ENCODE measurements at places on chromosomes 2 and 18.

- DNase-seq, result no peak
These were observed 11.1 kb downstream of the NDUFV2 start for GRCh38 chr18:9113468-9114149.

DNA sequence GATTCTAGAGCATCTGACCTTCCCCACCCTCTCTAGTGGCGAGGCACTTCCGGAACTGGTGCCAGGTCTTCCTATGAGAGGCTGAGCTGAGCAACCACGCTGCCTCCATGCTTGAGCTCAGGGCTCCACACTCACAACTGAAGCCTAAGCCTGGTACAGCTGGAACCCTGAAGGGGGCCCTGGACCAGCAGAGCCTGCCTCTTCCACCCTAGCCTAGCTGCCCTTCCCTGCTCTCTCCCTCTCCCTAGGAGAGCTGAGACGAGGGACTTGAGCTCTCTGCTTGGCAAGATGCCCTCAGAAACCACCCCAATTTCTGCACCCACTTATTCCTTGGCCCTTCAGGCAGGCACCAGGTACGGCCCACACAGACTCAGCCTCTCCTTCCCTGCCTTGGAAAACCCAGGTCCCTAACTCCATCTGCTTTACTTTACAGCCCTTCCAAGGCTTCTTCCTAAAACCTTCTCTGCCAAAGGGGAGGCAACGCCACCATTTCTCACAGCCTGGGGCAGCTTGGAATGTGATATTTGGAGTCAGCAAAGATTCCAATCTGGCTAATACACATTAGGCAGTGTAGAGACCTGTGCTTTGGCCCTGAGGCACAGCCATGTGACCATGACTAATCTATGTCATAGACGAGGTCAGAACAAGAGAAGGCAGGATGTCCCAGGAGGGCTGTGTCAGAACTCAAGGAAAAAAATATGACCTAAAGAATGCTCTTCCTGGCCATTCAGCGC is 18.8 kb downstream of the COX7A2L start:
- peak; percentile 92 for DNase-seq

DNA sequence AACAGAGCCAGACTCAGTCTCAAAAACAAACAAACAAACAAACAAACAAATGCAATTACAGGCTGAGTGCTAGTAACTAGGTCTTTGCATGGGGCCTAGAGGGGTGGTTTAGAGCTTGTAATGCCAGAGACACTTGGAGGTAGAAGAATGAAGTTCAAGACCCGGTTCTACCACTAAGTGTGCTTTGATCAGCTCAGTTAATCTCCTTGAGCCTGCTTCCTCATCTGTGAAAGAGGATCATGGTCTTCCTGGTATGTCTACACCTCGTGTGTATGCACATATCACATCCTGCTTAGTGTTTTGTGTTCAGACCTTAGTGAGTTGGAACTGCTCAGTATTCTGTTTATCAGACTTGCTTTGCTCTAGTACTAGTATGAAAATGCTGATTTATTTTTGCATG is 4.8 kb upstream of the ATP6V1C2 start:
- no peak for DNase-seq

DNA sequence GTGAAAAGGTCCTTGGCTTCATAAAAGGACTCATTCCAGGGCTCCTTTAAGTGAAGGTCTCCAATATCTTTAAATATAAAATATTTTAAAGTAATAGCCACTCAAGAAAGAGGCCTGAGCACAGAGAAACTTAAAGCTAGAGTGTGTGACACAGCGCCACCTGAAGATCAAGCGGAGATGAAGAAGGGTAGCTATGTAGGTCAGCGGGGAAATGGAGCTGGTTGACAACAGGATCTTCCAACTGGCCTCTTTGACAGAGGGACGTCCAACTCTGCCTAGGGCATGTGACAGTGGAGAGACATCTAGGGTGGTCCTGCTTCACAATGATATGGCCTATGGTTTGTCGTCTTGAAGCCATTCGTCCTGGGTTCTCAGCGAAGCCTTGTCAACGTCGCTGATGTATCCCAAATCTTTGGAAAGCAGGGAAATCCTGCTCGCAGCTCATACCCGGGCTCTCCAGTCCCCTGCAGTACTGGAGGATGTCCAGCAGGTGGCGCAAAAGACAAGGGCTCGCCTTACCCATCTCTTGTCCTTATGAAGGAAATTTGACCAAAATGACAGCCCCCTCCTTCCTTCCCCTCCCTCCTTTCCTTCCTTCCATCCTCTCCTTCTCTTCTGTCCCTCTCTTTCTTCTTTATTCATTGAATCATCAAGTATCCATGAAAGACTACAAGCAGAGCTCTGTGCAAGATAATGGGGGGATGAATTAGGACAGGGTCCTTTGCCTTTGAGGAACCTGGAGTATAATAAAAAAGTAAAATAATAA is 59.6 kb downstream of the LONRF2 start:
- DNase-seq, result peak; percentile 80

GRCh38 chr2:64404743-64405142 is 49.2 kb upstream of the LGALSL start:
- DNase-seq, result no peak

DNA sequence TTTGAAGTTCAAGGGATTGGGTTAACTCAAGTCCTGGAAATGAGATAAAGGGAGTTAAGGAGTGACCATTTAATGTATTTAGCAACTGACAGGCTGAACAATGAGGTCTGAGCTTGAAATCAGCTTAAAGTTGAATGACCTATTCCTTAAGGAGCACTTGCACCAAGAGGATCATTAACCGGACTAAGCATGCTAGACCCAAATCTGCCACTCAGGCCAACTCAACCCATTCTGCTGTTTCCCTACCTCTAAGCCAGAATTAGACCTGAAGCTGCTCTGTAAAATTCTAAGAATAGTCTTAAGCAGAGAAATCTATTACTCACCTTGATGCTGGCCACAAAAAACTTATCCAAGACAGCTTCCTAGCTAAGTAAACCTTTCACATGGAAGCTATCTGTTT is 59.8 kb downstream of the SPRED2 start:
- no peak for DNase-seq

DNA sequence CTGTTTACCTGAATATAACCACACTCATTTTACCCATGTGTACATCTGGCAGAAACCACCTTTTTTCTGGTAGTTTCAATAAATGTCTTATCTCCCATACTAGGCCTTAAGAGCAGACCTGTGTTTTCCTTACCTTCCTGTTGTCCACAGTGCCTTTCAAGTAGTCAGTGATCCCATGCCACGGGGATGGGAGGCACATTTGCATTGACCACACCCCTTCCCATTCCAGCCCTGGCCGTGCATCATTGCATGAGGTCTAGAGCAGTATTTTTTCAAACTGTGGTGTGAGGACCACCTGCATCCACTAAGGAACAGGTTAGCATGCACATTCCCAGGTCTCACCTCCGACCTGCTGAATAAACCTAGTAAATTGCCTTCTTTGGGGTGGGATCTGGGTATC is 165.2 kb upstream of the FOSL2 start:
- DNase-seq, result no peak

DNA sequence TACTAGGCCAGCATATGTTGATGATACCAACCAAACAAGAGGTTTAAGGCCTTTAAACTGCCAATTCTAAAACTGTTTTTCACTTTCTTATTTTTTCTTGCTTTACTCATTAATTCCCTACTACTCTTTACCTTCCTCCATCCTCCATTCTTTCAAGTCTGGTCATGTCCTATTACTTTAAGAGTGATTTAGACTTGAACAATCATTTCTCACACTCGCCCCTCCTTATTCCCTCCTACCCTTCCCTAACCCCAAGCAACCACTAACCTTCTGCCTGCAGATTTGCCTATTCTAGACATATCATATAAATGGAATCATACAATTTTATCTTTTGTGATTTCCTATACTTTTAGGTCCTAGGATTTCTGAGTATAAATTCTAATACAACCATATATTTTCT is 127.7 kb downstream of the USP34 start:
- no peak for DNase-seq

Data from hepatic stellate cell (primary cell).